ENCODE measurements at places on chromosomes 16 and 17.

DNA sequence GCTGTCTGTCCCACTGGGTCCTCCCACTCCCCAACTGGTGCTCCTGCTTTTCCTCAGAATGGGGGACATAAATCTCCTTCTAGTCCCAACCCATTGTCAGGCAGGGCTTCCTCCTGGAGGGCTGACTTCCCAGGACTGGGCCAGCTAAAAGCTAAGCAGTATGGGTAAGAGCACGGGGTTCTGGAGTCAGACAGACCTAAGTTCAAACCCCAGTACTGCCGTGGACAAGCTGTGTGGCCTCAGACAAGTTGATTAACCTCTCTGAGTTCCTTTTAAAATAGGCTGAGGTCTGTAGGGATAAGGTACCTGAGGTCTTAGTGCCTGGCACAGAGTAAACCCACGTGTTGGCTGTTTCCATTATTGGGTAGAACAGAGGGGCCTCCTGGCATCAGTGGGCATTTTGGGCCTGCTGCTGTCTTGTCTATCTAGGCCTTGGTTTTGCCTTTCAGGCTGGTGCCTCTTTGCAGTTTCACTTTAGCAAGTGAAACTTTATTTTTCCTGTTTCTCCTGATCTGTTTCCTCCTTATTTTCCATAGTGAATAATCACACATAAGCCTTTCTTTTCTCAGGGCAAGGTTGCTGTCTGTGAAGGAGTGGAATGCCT is 114.6 kb downstream of the PRKCB start:
- DNase-seq = no peak

DNA sequence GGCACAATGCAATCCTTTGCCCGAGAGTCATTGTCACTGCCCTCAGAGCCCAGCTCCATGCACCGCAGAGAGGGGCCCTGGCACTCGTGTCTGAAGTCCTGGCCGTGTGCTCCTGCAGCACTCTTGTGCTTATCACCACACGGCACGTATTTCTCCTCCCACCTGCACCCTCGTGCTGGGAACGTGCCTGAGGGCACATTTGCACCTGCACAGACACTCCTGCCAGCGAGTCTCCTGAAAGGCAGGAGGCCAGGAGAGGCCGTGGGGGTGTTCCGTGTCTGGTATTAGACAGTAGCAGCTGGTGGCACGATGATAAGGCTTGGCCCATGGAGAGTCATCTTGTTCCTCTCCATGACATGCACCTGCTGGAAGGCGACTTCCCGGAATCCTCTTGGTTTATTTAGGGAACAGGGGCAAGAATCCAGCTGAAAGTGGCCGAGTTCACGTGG is 3.4 kb upstream of the ACSF3 start:
- no peak for DNase-seq

- no peak for DNase-seq
Measured at GRCh38 chr17:27994586-27994985, 47.9 kb upstream of the NLK start.

DNA sequence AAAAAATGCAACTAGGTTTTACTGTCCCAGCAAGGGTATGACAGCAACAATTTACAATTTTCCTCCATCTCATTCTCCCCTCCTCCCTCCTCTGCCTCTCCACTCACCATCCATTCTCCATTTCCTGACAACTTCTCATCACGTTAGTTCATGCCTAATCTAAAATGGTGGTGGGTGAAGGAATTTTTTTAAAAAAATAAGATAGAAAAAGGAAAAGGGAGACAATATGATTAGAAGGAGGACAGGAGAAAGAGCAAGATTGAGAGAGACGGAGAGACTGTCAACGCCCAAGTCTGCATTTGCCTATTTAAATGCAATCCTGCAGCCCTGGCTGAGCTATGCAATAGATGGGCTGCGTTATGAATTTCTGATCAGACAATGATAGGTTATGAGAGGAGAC is 380.7 kb upstream of the PSMD7 start:
- DNase-seq = no peak

- DNase-seq = no peak
Measured at GRCh38 chr16:80117556-80118130, 423.1 kb upstream of the DYNLRB2 start.

DNA sequence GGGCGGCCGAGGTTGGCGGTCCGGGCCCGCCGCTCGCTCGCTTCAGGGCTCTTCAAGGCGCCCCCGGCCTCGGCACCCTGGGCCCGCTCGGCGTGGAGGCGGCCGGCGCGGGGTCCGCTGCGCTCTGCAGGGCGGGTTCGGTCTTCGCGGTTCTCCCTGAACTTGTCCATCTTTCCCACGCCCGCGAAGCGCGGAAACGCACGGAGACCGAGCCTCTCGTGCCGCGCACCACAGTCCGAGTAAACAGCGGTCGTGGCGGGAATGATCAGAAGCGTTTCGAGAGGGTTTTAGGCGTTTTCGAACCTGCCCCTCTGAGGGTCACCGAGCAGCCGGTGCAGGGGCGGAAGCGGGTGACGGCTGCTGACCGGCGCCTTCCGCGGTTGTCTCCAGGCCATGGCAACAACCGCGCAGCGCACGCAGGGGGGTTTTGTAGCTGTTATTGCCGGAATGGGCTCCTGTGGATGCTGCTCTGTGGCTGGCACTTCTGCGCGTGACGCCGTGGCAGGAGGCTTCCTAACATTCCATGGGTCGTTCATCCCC is 414 bp downstream of the NARF start:
- DNase-seq = no peak

DNA sequence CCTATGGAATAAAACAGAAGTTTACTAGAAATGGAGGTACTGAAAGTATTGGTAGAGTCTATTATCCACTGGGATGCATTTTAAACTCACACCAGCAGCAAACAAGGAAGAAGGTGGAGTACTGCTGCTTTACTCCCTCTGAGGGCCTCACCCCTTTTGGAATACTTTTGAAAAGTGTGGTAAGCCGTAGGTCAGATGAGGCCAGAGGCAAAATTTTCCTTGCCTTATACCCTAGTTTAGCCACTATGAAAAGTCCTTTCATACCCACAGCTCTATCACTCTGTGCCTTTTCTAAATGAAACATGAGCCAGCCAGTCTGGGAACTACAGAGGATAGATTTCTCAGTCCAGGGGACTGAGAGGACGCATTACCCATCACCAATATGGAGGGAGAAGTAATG is 14.0 kb downstream of the GDE1 start:
- no peak for DNase-seq

DNA sequence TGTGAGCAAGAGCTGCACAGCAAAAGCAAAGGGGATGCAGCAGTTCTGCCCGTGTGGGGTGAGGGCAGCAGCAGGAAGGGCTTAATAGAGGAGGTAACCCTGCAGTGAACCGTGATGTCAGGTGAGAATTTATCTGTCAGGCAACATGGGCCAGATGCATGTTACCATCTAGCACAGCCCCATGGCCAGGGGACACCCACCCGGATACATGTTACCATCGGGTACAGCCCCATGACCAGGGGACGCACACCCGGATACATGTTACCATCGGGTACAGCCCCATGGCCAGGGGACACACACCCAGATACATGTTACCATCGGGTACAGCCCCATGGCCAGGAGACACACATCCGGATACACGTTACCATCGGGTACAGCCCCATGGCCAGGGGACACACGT is 99.4 kb downstream of the RBFOX3 start:
- DNase-seq = no peak

GRCh38 chr16:85759631-85760419 is 8.9 kb upstream of the C16orf74 start:
- no peak for DNase-seq

DNA sequence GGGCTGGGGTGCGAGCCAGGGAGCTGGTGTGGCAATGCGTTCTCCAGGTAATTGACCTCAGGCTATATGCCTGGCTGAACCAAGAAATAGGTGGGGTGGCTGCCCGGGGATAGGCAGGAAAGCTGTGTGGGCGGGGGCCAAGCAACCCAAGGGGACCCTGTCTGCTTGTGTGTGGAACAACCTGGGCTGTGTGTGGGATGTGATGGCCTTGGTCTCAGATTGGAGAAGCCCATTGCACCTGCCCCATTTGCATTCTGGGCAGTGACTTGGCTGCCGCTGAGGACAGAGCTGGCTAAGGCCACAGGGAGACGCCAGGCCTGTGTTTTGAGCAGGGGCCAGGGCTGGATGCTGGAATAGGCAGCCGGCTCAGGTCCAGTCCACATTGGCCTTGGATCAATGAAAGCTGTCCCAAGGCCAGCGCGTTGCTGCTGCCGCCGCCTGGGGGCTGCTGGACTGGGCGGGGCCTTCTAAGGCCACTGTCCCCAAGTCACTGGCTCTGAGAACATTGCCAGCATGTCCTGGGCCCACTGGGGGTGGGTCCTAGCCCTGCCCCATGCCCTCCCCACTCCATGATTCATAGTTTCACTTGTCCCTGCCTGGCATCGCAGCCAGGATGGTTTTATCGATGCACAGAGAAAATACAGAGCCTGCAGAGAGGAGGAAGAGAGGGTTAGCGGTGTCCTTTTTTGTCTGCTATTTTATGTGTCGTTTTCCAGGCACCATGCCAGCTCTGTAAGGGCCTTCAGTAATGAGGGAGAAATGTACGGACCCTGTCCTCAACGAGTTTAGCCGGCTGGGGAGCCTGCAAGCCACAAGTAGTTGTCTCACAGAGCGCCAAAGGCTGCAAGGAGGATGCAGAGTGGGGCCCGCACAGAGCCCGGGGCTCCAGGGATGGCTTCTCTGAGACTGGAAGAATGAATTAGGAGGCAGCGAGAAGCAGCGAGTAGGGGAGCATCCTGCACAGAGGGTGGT is 43.9 kb downstream of the NKD1 start:
- DNase-seq = no peak

DNA sequence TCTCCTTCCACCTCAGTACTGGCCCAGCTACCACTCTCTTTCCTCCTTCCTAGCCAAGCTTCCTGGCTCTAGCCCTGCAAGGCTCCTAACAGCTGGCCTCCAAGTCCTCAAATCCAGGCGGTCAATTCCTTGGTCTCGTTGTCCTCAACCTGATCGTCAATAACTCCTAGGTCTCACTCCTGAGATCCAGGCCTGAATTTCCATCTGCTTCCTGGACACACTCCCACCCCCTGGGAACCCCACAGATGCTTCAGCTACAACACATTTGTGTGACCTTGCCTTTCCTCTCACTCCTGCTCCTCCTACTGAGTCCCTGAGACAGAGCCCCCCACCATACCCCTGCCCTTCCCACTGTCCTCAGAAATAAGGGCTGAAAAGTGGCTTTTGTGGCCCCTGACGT is 2.3 kb downstream of the ENKD1 start:
- no peak for DNase-seq

GRCh38 chr17:62664336-62665120 is 37.1 kb downstream of the MRC2 start:
- DNase-seq = no peak

DNA sequence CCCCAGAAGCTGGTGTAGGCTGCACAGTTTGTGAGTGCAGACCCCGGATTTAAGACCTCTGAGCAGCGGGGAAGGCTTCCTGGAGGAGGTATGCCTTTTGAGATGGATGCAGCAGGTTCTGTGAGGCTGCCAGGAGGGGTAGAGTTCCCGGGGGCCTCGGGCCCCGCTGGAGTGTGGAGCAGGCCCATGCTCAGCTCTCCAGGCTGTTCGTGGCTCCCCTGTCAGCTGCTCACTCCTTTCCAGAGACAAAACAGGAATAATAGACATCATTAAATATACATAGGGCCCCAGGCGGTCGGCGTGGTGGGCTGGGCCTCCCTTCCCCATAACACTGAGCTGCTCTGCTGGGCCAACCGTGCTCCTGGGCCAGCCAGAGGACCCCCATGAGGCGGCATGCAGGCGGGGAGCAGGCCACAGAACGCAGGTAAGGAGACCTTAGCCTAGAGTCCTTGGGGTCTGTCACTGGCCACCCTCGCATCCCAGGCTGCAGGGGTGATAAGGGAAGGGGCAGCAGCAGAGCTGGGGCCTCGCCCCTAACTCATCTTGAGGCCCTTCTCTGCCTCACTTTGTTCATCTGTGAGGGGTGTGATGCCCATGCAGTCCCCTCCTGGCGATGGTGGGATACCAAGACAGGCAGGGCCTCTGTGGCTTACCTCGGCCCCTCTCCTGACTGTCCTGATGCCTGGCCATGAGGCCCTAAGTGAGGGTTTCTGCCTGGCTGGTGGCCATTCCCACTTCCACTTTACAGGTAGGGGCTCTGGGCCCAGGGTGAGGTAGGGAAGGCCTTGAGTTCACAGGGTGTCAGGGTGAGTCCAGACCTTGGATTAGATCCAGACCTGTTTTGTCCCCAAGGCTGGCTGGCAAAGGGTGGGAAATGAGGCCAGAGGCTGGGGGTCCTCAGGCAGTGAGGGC is at the start of gene MYO15A:
Gene MYO15A (plus strand): TSS at position 356 of the 912 bp plus-strand sequence. CDS start 10,045 bp downstream, outside the sequence.
- DNase-seq = no peak

DNA sequence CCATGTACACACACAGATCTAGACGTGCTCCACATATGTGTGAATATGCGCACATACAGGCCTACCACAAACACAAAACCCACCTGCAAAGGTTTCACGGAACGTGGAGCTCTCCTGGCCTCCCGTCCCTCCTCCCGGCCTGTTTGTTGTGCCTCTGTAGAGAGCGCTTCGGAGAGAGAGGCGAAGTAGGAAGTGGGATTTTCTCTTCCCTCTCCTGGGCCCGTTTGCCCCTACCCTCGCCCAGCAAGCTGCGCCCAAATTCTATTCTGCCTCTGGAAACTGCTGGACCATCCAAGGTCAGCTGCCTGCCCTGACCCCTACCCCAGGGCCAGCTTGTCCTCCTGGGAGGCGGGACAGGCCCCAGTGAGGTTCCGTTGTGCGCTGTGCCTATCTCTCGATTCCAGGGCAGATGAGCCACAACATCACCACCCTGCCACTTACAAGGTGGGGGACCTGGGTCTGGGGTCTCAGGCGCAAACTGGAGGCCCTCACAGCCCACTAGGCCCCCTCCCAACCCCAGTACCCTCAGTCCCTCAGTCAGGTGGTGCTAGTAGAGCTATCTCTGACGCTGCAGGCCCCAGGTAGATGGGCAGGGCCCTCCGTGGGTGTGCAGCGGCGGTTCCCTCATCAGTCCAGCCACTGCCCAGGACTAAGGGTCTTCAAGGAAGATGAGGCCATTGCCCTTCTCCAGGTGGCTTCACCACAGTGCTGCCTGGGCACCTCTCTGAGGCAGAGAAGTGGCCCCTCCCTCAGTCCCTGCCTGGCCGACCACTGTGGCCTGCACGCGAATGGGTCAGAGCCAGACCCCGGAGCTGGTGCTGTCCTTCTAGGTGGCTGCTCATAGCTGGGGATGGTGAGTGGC is 54.2 kb downstream of the BEAN1 start:
- DNase-seq = no peak

- DNase-seq = no peak
Measured at GRCh38 chr16:30820952-30821421, 34.0 kb upstream of the ZNF629 start.

DNA sequence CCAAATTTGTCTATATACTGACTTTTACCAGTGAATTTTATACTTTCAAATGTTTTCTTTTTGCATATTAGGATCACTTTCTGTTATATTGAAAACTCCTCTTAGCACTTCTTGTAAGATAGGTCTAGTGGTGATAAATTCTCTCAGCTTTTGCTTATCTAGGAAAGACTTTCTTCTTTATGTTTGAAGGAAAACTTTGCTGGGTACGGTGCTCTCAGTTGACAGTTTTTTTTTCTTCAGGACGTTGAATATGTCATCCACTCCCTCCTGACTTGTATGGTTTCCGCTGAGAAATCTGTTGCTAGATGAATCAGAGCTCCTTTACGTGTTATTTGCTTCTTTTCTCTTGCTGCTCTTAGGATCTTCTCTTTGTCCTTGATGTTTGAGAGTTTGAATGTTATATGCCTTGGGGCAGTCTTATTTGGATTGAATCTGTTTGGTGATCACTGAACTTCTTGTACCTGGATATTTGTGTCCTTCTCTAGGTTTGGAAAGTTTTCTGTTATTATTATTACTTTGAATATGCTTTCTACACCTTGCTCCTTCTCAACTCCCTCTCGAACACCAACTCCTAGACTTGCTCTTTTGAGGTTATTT is 44.0 kb upstream of the NACA2 start:
- no peak for DNase-seq

- no peak for DNase-seq
Measured at GRCh38 chr16:86584726-86585721, 6.7 kb downstream of the FOXL1 start.

Measured in NCI-H1436 treated with DMSO at 0.1 percent for 48 hours (cell line).